ENCODE measurements at places on chromosomes 5 and 9.

GRCh38 chr5:27462936-27463335 lies 424.6 kb upstream of the CDH9 start:
- no peak for DNase-seq

DNA sequence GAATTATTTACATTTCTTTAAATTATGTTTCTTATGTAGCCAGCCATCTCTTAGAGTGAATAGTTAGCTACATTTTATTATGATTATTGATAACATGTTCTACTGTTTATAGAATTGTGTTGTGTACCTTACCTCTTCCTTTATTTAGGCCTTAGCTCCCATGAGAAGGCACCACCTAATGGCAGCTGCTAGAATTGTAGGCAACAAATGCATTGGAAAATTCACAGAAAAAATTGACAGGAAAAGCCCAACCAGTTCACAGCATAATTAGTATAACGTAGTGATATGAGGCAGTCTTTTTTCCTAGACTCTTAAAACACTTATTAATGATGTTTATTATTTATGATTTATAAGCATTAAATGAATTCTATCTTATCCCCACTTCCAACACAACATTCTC lies 175.8 kb downstream of the WDR70 start:
- DNase-seq, result peak; percentile 53

GRCh38 chr5:108432024-108432423 lies 50.1 kb upstream of the FBXL17 start:
- no peak for DNase-seq

GRCh38 chr9:97633859-97634490 lies 354 bp downstream of the NCBP1 start:
- DNase-seq, result peak; percentile 13

GRCh38 chr5:52985306-52985705 lies 3.8 kb upstream of the ITGA2 start:
- no peak for DNase-seq

DNA sequence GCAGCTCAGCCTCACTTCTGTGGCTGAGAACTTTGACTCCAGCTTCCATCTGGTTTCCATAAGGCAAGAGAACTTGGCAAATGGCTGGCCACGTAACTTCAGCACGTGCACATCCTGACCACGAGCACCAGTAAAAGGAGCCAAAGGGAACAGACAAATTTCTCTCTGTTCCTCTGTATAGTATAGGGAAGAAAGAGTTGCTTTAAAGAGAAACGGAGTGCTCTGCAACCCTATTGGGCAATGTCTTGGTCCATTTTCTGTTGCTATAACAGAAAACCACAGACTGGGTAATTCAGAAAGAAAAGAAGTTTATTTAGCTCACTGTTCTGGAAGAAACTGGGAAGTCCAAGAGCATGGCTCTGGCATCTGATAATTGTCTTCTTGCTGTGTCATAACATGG lies 558.7 kb downstream of the ACTL7B start:
- peak; percentile 49 for DNase-seq

GRCh38 chr5:40928886-40929448 lies 19.7 kb downstream of the C7 start:
- DNase-seq, result no peak

GRCh38 chr9:19379283-19379682 lies 753 bp downstream of the RPS6 start:
- DNase-seq, result no peak

DNA sequence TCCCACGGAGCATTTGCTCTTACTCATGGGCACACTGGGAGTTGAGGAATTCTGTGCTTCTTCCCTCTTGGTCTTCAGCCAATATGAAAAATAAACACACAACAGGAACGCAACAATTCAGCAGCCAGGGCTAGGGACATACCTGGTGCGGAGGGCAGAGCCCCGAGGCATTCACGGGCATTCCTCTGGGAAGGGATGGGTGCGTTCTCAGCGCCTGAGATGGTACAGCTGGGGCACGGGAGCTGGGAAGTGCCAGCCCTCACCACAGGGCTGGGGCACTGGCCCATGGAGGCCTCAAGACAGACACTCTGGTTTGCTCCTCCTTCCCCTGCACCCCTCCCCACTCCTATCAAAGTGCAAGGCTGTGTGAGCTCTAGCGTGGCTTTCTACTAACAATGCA lies 2.1 kb downstream of the SLC6A3 start:
- DNase-seq, result no peak

- no peak for DNase-seq
These were observed 51.5 kb downstream of the COL15A1 start for GRCh38 chr9:98995059-98995671.

DNA sequence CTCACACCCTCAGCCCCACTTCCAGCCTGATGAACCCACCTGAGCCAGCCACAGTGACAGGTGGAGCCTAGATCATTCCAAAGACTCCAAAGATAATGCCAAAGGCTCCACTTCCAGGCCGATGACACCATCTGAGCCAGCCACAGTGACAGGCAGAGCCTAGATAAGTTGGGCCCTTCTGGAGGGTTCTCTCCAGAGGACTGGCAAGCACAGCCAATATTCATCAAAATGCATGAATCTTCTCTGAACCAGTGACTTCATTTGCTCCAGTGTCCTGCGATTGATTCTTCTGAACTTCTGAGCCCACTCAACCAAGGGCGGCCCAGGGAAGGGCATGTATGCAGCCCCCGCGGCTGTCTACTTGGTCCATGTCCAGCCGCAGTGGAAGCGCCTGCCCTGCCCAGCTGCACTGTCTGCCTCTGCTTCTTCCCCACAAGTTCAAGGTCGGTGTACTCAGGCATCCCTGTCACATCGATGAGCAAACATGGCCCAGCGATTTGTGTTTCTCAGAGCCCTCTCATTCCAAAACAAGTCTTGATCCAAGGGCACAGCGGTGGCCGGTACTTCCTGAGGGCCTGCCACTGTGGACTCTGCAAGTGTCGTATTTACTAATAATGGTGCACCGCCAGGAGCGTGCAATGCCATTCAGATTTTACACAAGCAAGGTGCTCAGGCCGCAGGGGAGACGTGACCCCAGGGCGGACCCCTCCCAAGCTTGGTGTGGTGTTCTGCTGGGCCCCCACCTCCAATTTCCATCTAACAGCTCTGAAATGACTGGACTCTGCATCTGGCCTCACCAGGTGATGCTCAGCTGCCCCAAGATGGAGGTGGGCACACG lies 107.0 kb downstream of the VAV2 start:
- DNase-seq, result no peak

- no peak for DNase-seq
These were observed 170.2 kb upstream of the HMHB1 start for GRCh38 chr5:143641549-143642355.

DNA sequence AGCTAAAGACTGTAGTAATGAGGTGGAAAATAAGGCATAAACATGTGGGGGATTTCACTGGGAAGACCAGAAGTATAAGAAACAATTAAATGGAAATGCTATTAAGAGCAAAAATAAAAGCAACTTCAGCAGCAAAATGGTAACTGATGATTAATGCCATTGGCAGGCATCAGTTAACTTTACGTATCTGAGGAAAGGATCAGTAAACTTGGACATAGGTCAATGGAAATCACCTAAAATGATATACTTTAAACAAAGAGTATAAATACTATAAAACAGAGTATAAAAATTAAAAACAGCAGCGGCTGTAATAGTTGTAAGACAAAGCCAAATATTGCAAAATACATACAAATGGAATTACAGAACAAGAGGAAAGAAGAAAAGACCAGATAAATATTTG lies 992.1 kb downstream of the DNAH5 start:
- no peak for DNase-seq

DNA sequence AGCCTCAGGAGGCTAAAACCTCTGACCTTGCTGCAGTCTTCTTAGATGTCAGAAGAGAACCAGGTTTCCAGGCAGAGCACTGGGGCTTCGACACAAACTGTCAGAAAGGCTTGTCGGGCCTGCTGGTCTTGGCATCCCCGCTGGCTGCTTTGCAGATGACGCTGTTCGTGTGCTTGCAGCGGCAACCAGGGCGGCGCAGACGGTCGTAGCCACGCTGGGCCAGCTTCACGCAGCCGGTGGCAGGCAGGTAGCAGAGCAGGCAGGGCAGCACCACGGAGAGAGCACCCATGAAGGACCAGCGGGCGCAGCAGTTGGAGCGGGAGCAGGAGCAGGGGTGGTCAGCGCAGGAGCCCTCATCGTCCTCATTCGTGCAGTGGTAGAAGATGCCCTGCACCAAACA lies 10.7 kb downstream of the SPRY4 start:
- no peak for DNase-seq

- no peak for DNase-seq
These were observed 25.2 kb downstream of the TMEM252 start for GRCh38 chr9:68515326-68516017.

- peak; percentile 40 for DNase-seq
These were observed at the start of gene LHX2 for GRCh38 chr9:124011460-124012301. Gene LHX2, plus strand, starts transcription at chr9:124011768. Its CDS starts 581 bp downstream, at chr9:124012349.

DNA sequence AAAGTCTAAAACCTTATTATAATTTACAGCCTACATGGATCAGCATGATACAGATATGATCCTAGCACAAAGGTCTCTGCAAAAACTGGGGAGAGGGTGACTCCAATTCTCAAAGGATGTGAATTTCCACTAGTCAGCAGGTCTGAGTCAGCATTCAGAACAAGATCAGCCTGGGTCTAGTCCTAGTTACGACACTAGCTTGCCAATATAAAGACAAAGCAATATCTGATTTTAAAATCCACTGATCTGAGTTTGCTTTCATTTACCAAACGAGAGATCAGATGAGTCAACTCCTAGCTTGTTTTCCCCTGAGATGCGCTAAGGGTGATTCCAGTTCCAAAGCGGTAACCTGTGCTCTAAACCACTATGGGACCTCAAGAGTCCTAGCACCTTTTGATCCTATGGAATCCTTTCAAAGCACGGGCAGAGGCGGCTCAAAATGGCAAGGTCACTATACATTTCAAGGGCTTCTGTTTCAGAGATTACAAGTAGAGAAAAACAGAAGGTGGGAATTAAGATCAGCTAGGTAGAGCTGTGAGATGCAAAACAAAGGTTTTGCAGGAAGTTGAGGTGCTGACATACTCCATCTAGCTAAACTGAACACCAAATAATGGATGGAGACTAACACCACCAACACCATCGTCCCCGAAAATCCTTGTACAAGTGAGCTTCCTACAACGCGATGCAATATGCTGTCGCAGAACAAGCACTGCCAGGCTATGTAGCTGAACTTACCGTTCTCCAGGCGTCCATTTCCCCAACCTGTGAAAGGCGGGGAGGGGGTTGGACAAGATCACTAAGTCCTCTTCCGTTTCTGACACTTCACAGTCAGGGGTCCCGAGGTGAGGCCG lies 906 bp downstream of the SLC25A51 start:
- DNase-seq, result peak; percentile 10

- DNase-seq, result no peak
These were observed 115.0 kb upstream of the HMHB1 start for GRCh38 chr5:143696921-143697320.

GRCh38 chr5:39203275-39203922 lies 16.0 kb downstream of the FYB1 start:
- no peak for DNase-seq

DNA sequence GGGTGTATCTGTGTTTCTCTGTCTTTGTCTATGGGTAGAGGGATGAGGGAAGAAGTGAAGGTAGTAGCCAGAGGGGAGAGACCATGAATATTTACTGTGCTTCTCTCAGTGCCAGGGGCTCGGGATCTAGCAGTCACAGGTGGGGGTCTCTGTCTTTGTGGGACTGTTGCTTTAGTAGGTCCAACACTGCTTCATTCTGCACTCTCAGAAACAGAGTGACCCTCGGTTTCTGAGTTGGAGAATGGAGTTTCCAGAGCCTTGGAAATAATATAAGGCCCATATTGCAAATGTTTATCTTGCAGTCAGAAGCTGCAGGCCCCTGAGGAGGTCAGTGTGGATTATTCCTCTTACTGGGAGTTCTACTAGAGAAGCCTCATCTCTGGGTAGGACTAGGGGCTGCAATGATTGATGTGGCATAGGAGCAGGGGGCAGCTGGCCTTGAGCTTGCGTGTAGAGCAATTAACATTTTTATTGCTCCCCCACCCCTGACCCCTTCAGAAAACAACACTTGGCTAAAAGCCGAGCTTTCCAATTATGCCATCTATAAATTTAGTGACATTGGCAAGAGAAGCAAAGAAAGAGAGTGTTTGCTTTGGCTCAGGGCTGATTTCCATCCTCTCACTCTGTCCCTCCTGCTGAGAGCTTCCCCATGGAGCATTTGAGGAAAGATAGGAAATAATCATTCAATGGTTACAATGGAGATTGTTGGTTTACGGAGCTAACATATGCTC lies 55.0 kb upstream of the TRPC7 start:
- DNase-seq, result no peak

DNA sequence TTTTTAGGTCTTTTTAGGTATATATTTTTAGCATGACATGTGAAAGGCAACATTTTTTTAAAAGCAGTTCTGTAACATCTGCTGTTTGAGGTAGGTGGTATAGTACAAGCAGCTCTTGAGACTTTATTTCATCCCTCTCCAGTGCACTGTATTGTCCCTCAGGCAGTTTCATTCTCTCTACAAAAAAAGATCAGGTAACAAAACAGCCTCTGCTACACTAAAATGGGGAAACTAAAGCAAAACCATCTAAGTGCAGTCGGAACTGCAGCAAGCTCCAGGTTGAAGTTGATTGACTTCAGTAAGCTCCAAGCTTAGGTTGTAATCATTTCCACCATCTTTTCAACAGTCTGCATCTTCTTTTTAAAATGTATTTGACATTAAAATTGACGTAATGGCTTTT lies 195.6 kb downstream of the DEPDC1B start:
- no peak for DNase-seq

DNA sequence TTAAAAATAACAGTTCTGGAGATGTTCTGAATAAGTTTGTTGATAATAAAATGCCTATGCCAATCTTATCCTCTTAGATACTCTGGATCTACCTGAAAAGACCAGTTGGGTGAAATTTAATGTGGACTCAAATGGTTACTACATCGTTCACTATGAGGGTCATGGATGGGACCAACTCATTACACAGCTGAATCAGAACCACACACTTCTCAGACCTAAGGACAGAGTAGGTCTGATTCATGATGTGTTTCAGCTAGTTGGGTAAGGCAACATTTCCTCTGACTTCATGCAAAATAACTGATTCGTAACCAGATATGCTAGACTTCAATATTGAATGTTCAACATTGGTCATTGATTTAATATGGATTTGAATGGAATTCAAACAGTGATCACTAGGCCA lies 27.0 kb downstream of the ERAP2 start:
- no peak for DNase-seq

GRCh38 chr5:134997015-134997414 lies 29.3 kb downstream of the CATSPER3 start:
- DNase-seq, result no peak

- DNase-seq, result no peak
These were observed 102.2 kb downstream of the PARP8 start for GRCh38 chr5:50768634-50769033.

GRCh38 chr5:171714851-171715250 lies 70.8 kb upstream of the SMIM23 start:
- no peak for DNase-seq

- no peak for DNase-seq
These were observed 4.5 kb downstream of the GRK6 start for GRCh38 chr5:177430972-177431316.

GRCh38 chr5:53313145-53313544 lies 167.3 kb upstream of the FST start:
- DNase-seq, result no peak

GRCh38 chr5:122310889-122311288 lies 1.1 kb upstream of the SNCAIP start:
- no peak for DNase-seq
